CD8-positive, alpha-beta T cell (primary cell): ENCODE measurements at places on chromosomes 7 and 10.

- DNase-seq = no peak
These were observed 9.0 kb downstream of the IQCE start for GRCh38 chr7:2567679-2568278.

- no peak for DNase-seq
These were observed 96.8 kb downstream of the CDK14 start for GRCh38 chr7:90692947-90693346.

DNA sequence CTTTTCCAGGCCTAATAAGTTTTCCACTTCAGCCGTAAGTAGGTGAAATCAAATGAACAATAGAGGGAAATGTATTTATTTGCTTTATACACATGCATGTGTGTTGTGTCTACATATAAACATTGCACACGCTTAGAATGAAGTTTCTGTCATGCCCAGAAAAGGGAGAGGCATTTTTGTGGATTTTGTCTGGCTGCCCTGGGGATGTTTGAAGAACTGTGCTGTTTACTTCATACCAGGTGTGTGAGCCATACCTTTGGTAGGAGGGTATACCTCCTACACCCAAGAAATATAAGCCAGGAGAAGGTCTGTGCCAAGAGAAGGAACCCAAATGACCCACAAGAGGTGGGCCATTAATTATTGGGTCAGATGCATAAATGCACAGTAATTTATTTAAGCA is 12.8 kb downstream of the GATAD1 start:
- no peak for DNase-seq

DNA sequence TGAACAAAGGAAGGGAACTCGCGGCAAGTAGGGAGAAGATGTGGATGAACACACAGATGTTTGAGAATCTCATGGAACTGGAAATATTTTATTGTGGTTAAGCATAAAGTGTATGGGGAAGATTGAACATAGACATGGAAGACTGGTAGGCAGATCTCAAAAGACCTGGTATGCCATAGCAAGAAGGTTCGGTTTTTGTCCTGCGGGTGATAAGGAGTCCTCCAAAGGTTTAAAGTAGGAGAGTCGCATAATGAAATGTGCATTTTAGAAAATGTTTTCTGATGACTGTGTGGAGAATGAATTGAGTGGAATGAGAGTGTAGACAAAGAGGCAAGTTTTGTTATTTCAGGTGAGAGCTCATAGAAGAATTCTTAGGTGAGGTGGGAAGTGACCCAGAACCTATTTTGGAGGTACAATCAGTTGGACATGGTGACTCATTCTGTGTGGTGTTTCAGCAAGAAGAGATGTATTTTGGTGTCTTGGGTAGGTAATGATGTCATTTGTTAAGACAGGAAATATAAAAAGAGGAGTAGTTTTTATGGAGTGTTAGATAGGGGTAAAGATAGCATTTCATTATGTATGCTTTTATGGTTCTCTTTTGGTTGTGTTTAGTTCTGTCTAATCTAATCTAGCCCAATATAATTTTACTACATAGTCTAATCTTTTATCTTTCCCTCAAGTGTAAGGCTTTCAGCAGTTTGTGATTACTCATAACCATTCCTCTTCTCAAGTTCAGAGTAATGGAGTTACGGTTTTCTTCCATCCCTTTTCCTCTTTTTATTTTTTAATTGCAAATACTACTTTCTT is 239.2 kb downstream of the EXOC4 start:
- no peak for DNase-seq

- no peak for DNase-seq
These were observed 2.4 kb downstream of the CD36 start for GRCh38 chr7:80640846-80641245.

- DNase-seq = no peak
These were observed 15.7 kb upstream of the ZNF212 start for GRCh38 chr7:149223761-149224160.

GRCh38 chr7:131189488-131189887 is 138.2 kb upstream of the MKLN1 start:
- no peak for DNase-seq

DNA sequence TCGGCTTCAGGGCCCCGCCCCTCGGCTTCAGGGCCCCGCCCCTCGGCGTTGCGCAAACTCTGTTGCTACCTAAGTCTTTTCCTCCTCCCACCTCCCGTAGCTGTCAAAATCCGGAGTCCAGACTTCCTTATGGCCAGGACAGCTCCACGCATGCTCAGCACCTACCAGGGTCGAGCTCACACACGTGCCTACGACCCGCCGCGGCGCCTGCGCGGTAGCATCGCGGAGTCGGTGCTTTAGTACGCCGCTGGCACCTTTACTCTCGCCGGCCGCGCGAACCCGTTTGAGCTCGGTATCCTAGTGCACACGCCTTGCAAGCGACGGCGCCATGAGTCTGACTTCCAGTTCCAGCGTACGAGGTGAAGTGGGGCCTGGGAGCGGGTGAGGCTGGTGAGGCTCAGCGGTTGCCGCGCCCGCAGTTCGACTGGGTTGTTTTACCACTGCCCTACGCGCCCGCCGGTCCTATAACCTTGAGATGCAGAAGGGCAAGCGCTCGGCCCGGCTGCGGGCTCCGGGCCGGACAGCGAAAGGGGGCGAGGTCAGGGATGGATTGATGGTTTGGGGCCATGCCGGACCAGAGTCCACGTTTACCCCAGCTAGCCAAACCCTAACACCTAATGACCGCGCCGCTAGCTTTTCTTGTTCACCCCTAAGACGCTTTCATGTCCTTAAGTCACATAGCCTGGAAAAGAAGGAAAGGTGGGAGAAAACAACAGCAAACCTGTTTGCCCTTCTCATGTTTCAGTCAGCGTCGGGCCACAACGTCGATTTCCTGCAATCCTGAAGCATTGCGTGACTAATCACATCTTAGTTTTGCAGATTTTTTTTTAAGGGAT is at the start of gene CISD1:
TSS of gene CISD1 (plus strand) at position 217 of the 836 bp plus-strand sequence. CDS start at position 329, 112 bp downstream.
- DNase-seq = peak; percentile 92

GRCh38 chr10:12218991-12219390 is 23.0 kb downstream of the CDC123 start:
- DNase-seq = no peak

DNA sequence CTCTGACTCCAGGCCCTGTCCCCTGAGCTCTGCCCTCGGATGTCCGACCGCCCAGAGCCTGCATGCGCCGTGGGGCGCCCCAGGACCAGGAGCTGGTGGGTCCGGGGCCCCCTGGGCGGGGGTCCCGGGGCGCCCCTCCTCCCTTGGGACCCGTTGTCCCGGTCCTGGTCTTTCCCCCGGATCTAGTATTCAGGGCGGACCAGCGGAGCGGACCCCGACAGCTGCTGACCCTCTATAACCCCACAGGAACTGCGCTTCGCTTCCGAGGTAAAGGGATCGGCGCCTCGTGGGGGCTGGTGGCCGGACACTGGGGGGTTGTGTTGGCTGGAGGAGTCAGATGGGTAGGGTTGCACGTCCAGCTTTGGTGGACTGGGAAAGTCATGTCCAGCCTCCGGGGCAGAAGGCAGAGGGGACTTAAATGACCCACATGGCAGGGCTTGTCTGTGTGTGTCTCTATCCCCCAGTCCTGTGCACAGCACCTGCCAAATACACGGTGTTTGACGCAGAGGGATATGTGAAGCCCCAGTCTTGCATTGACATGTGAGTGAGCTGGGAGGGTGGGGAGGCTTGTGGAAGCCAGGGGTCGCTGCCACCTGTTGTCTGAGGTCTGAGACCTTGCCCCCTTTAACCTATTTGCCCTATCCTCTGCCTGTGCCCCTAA is 520 bp downstream of the MOSPD3 start:
- no peak for DNase-seq

DNA sequence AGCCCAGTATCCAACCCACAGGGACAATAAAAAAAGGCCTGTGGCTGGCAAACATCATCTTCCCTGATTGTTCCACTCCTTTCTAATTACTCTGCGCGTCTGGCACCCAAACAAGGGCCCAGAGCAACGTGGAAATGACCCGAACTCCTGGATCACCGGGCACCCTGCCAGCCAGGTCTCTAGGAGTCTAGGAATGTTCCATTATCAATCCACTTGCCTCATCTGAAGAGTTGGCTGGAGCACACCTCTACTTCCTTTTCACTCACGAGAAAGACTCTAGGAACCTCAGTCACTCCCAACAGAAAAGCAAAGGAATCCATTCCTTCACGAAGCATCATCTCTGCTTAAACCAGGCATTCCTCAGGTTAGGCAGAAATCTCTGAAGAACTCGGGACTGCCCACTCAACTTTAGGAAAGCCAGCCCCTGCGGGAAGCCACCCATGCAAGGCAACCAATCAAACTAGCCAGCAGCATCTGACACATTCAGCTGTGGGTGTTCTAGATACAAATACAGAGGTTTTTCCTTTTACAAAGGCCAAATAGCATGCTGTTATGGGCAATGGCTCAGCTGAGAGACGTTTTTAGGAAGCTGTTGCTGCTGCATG is 37.7 kb downstream of the ATXN7L1 start:
- no peak for DNase-seq

- no peak for DNase-seq
These were observed 209.8 kb upstream of the POM121L12 start for GRCh38 chr7:52825611-52826010.

- DNase-seq = no peak
These were observed 146.6 kb downstream of the SH3PXD2A start for GRCh38 chr10:103708627-103709288.

DNA sequence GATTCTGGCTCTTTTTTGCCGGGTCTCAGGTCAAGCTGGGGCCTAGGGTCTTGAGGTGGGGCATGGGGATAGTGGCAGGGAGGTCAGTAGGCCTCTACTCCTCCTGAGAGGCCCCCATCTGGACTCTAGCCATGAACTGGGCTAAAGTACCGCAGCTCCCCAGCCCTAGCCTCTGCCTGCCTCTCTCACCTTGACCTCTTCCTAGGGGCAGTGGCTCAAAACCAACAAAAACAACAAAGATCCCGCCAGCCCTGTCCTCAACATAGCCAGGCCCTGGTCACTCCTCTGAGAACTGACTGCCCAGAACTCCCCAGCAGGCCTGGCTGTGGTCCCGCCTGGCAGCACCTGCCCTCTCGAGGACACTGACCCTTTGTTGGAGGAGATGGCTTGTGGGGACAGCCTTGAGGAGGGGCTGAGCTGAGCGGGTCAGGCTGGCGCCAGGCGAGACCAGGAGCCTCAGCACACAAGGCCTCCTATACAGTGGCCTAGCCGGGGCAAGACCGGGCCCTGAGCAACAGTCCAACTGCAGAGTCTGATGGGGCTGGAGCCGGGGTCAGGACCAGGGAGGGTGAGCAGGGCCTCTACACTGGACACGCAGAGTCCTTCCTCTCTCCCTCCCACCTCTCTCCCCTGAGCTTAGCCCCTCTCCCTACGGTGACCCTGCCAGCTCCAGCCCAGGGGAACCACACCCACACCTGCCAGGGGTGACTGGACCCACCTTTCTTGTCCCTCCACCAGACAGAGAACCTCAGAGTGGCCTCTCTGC is 11.6 kb upstream of the PPIF start:
- no peak for DNase-seq

GRCh38 chr7:111763221-111763801 is 201.0 kb upstream of the IMMP2L start:
- no peak for DNase-seq

GRCh38 chr7:116404389-116404788 is 95.1 kb upstream of the CAV2 start:
- no peak for DNase-seq

DNA sequence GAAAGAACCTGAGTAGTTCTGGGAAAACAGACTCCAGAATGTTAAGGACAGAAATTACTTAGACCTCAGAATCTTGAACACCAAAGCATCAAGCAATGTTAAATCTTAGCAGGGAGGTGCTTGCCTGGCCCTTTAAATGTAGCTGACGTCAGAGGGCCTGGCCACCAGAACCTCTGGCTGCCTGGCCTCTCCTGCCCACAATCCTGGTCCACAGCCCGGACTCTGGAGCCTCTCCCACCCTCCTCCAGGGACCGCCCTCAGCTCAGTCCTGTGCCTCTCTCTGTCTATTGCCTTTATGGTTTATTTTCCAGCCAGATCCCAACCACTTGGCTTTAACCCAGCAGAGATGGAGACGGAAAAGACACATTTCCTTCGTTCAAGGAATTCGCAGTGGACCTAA is 42.2 kb upstream of the EGR2 start:
- DNase-seq = no peak

GRCh38 chr10:68156373-68157185 is 47.3 kb downstream of the MYPN start:
- peak; percentile 66 for DNase-seq

DNA sequence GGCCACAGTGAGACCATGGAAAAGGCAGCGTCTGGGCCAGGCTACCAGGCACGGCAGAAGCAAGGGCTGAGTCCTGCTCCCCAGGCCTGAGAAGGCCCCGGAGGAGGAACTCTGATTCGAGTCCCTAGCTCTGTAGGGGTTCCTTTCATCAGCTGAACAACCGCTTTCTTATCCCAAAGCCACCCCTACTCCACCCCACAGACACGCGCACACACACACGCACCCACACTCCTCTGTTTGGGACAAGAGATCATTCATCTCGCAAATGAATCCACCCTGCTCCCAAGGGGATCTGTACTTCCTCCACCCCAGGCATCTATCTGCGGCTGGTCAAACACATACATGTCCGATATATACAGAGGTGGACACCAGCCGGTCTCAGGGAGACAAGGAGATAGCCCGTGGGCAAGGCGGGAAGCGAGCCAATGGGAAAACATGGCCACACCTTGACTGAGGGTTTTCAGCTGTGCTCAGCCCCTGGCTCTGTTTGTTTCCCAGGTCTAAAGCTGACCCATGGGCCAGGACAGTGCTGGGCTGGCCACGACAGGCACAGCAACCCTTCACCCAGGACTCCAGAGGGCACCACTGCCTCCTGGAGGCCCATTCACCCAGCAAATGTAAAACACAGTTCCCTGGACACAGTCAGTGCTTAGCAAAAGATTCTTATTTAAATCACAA is 7.3 kb downstream of the ZCCHC24 start:
- DNase-seq = no peak

DNA sequence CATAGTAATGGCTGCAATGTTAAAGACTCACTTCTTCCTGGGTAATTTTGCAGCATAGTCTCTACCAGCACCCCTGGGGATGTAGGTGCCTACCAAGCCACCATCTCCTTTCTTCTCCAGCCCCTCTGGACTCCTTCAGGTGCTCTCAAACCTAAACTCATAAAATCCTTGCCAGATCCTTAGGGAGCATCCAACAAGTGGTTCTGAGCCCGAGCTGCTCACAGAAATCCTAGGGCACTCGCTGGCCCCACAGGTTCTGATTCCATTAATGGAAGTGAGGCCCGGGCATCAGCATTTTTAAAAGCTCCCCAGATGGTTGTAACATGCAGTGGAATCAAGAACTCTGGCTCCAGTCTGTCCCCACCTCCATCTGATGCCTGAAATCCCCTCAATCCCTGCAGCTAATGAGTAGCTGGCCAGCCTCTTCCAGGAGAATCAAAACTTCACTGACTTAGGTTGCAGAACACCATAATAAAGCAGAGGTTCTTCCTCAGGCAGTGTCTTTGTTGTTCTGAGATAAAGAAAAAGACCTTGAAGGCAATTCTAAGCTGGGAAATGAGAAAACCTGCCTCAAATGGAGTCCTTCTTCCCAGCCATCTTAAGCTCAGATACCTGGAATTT is 336.8 kb downstream of the KCNMA1 start:
- DNase-seq = no peak
